ENCODE measurements at places on chromosomes 6 and 20. TPM values are rescaled to one million over a fixed set of nuclear protein-coding genes. Genes with fewer than 3 reads are reported as not detected.

DNA sequence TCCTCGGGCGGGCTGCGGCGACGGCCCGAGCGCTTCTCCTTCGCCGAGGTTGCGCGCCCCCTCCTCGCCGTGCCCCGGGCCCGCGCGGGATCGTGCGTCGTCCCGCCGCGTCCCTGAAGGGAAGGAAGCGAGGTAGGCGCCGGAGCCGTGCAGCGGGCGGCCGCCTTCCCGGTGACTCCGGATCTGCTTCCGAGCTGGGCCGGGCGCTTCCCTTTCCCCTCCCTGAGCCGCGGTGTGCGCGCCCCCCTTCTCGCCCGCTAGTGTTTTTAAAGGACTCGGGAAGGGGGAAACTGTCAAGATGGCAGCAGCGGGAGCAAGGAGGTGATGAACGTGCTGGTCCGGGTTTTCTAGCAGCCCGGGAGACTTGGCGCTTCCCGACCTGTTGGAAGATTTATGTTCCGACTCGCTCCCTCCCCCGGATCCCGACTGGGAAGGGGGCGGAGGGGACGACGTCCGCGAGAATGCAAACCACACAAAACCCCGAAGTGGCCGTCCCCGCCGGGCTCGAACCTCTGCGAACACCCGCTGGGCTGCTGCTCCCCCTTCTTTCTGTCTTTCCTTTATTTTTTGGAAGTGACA lies 744 bp upstream of the FOXO3 start:
- H3K4me3 ChIP-seq: peak overlapping the region; percentile 83
- peaks cover 11% of the 10 kb centered on the region for H3K36me3 ChIP-seq
- H3K27ac ChIP-seq: peak overlapping the region; percentile 47
- peaks cover 34% of the 10 kb centered on the region for H3K4me1 ChIP-seq

Gene TMEM14B
- 77.2 TPM for total RNA-seq

DNA sequence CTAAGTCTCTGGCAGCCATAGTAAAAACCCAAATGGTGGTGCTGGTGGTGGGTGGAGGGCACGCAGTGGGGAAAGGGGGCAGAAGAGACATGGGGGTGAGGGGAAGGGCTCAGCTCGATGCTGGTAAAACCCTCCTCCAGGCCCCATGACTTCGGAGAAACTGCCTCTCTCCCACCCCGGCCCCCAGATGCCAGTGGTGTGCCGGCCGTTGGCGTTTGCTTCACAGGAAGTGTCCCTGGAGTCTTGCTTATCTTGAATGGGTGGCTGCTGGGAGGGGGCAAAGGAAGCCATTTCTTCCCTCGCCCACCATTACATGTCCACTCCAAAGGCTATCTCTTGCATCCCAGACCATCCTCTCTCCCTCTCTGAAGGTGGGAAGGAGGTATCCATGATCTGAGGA lies 25.4 kb downstream of the VEGFA start:
- H3K4me3 ChIP-seq: no peak overlapping the region
- H3K27me3 ChIP-seq: no peaks in the 10 kb centered on the region
- no peak for DNase-seq
- peaks cover 3% of the 10 kb centered on the region for H3K4me1 ChIP-seq
- H3K27ac ChIP-seq: no peak overlapping the region

Gene HSPA1L
- total RNA-seq: 2.2 TPM

Gene APCDD1L
- not detected for total RNA-seq

Gene BTNL2
- total RNA-seq: not detected

DNA sequence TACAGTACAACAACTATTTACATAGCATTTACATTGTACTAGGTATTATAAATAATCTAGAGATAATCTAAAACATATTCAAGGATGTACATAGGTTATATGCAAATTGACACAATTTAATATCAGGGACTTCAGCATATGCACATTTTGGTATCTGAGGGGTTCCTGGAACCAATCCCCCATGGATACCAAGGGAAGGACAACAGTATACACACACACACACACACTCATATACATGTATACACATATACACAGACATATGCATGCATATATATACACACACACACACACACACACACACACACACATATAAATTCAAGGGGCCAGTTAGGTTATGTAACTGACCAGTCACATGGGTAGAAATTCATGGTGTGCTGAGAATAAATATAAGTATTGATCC lies 24.9 kb downstream of the ADGRF5 start:
- no peaks in the 10 kb centered on the region for H3K36me3 ChIP-seq
- H3K27me3 ChIP-seq: peaks cover 6% of the 10 kb centered on the region
- DNase-seq: no peak
- no peak overlapping the region for H3K27ac ChIP-seq

GRCh38 chr6:121055572-121056163 lies 278.6 kb downstream of the TBC1D32 start:
- H3K27ac ChIP-seq: no peak overlapping the region
- H3K36me3 ChIP-seq: no peaks in the 10 kb centered on the region
- H3K27me3 ChIP-seq: no peaks in the 10 kb centered on the region
- no peak for DNase-seq
